ENCODE measurements at places on chromosomes 5 and 9.

GRCh38 chr5:80967500-80968181 lies 7.5 kb downstream of the RASGRF2 start:
- no peak for DNase-seq

GRCh38 chr5:98602534-98603112 lies 170.8 kb upstream of the RGMB start:
- DNase-seq = no peak

DNA sequence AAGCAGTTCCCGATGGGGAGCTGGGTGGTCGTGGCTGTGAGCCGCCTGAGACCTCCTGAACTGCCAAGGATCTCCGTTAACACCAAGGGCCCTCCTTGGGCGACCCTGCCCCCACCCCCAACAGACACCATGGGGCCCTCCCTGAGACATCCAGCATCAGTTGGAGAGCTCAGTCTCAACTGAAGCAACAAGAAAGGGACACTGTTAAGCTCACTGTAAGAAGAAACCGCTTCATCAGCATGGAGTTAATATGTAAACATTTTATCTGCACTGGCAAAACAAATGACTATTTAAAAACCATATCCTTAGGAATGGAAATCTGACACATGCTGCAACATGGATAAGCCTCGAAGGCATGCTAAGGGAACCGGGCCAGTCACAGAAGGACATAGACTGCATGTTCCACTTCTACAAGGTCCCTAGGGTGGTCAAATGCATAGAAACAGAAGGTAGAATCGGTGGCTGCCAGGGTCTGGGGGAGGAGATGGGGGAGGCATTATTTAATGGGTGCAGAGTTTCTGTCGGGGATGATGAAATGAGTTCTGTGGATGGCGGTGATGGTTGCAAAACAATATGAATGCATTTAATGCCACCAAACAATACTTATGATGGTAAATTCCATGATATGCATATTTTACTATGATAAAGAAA lies 47.4 kb downstream of the ROR2 start:
- no peak for DNase-seq

GRCh38 chr5:18761801-18762200 lies 1127.5 kb downstream of the TAF11L14 start:
- DNase-seq = no peak

DNA sequence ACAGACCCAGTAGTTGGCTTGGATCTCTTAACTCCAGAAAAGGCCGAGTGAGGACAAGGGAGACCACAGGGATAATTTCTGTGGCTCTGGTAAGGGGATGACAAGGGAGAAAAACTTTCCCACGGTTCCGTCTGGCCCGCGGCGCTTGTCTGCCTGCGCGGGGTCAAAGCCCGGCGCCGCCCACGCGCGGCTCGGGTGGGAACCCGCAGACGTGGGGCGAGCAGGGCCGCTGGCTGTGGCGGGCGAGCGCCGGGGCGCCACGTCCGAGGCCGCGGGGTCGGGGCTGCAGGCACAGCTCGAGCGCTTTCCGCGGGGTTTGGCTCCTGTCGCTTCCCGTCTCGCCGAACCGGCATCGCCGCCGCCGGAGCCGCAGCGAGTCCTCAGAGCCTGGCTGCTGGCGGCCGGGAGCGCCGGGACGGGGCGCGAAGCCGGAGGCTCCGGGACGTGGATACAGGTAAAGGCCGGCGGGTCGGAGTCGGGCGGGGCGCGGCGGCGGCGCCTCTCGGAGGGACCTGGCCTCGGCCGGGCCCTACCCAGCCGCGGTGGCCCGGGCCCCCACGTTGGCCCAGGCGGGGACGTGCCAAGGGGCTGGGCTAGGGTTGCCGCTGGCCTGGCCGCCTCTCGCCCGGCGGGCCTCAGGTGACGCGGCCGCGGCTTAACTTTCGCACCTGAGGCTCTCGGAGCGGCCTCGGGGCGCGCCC lies at the start of gene RNF180:
TSS of gene RNF180 (plus strand) at position 344 of the 701 bp plus-strand sequence. CDS start 34,965 bp downstream, outside the sequence.
- no peak for DNase-seq

DNA sequence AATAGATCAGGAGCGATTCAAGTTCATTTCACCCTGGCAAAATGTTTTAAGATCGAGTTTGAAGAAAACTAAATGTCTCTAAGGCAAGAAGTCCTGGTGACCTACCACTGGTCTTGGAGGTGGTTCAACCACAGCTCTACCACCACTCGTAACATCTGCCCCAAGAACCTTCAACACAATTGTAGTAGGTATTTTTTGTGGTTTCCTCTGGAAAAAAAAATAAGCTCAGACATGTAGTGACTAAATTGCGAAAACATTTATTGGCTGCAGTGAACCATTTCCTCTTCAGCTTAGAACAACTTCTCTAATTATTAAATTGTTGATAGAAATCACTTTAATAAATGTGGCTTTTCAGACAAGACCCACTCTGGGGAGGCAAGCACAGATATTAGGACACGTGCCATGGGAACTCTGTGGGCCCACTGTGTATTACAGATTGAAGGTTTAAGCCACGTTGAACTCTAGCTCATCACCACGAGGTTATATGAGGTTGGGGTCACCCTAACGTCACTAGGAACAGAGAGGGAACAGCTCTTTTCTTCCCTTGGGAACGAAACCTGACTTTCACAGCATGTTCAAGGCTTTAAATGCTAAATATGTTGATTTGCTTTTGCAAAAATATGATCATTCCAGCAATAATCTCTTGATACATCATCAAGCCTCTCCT lies 142.9 kb downstream of the HSD17B3 start:
- no peak for DNase-seq

- DNase-seq = no peak
Measured at GRCh38 chr5:115455301-115455707, 89.3 kb downstream of the FEM1C start.

GRCh38 chr5:16578474-16578883 lies 38.3 kb downstream of the RETREG1 start:
- no peak for DNase-seq

GRCh38 chr9:108688676-108689075 lies 167.1 kb downstream of the ACTL7B start:
- DNase-seq = no peak

GRCh38 chr5:59893429-59894227 lies at the start of gene PDE4D:
PDE4D (minus strand) TSS chr5:59893726.
- DNase-seq = no peak

- DNase-seq = no peak
Measured at GRCh38 chr5:141051521-141051866, 320 bp downstream of the PCDHB1 start.

GRCh38 chr5:1844708-1845436 lies 37.9 kb downstream of the IRX4 start:
- DNase-seq = no peak

DNA sequence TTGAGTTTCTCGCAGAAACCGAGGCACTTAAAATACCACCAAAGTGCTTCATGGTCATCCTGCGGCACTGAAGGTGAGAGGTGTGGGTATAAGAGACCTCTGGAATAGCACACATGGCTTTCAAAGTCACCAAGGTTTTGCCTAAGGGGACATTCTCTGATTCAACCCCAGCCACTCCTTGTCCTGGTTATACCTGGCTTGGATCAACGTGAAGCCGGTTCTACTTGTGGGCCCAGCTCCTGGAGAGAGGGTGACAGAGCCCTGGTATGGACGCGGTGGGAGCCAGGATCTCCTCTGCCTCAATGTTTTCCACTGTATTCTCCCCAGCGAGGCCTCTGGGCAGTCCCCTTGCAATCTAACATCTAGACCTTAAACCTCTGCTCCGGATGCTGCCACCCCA lies 132.0 kb downstream of the FSTL4 start:
- no peak for DNase-seq

- DNase-seq = no peak
Measured at GRCh38 chr5:176548967-176549444, at the start of gene CDHR2. CDHR2 (plus strand) TSS chr5:176549342; CDS start chr5:176565353, 16,011 bp downstream.

- DNase-seq = no peak
Measured at GRCh38 chr9:6302417-6302816, 25.8 kb upstream of the TPD52L3 start.

- no peak for DNase-seq
Measured at GRCh38 chr9:3962496-3962895, 337.4 kb downstream of the GLIS3 start.

DNA sequence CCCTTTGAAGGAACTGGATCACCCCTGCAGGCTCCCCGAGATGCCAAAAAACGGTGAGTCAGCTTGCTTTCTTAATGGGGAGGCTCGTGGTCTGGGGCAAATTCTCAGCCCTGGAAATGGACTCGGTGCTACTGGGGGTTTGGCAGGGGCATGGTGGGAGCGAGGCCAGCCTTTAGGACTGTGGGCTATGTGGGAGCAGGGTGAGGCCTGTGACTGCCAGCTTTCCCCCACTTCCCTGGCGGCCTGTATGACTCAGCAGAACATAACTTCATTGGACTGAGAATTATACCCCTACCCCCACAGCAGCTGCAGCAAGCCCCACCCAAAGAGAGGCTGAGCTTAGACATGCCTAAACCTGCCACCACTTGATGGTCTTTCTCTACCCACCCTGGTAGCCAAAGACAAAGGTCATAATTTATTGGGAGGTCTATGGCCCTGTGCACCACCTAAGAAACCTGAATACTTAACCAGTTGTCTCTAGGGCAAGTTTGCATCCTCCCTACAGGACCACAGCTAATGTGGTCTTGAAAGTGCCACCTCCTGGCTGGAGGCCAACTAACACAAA lies 325.3 kb downstream of the TLE1 start:
- DNase-seq = no peak

Data from activated CD4-positive, CD25-positive, alpha-beta regulatory T cell treated with anti-CD3 and anti-CD28 coated beads, Interleukin-2, amount 50 U/mL, for 16 hours (primary cell).